Activated T-helper 1 cell treated with anti-CD3 and anti-CD28 coated beads, Interleukin-2, amount 50 U/mL, for 16 hours (primary cell): ENCODE measurements at places on chromosomes 5 and 9.

DNA sequence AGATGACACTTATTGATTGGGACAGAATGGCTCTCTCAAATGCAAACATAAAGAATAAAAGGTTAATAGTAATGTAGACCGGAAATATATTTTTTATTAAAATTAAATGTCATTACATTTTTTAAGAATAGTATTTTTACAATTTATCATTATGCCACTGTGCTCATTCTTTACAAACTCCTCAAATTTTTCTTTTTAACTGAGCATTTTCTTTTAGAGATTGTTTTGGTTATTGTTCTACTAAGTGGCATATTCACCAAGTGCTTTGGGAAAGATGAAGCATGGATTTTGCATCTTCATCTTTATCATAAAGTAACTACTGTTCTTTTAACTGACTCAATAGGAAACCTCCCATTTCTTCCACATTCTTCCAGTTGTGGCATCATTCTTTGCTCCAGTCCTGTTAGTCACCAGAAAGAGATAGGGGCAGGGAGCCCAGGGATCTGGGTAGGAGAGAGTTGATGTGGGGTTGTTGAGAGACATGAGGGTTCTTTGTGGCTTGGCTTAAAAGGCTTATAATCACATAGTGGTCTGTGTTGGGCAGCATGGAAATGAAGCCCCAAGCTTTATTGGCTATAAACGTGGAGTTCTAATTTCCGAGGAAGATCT, 69.8 kb downstream of the SYK start:
- DNase-seq: no peak

- no peak for DNase-seq
These were observed 103.6 kb downstream of the PALM2AKAP2 start for GRCh38 chr9:109883623-109884022.

- no peak for DNase-seq
These were observed 39.3 kb downstream of the NR2F1 start for GRCh38 chr5:93622240-93622885.

DNA sequence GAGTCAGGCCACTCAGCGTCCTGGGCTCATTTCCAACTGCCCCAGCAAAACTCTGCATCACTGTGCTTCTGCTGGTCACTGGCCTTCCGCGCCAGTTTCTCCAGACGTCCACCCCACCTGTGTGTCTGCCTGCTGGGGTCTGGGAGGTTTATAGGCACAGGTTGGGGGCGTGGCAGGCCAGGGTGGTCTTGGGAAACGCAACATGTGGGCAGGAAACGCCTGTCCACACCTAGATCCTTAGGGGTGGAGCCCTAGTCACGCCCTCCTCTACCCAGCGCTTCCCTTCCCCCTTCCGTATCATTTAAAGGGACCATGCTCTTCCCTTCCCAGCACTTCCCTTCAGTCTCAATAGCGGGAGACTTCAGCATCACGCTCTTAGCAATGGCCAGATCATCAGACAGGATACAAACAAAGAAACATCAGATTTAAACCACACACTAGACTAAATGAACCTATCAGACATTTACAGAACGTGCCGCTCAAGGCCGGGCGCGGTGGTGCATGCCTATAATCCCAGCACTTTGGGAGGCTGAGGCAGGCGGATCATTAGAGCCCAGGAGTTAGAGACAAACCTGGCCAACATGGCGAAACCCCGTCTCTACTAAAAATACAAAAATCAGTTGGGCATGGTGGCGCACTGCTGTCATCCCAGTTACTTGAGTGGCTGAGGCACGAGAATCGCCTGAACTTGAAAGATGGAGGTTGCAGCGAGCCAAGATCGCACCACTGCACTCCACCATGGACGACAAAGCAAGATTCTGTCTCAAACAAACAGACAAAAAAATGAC, 11.8 kb upstream of the BTNL9 start:
- DNase-seq: no peak

DNA sequence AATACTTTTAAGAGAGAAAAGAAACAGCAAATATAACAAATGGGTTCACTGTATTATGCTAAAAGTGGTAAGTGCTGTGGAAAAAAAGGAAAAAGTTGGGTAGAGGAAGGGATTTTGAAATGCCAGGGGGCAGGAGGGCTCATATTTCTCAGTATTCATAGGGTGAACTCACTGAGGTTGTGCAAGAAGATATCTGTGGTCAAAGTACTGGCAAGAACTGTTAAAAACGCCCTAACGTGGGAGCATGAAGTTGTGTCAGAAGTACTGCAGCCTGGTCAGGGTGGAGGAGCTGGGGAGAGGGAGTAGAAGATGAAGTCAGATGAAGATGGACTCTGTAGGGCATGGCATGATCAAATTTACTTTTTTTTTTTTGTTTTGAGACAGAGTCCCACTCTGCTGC, 31.2 kb upstream of the SLC28A3 start:
- no peak for DNase-seq

DNA sequence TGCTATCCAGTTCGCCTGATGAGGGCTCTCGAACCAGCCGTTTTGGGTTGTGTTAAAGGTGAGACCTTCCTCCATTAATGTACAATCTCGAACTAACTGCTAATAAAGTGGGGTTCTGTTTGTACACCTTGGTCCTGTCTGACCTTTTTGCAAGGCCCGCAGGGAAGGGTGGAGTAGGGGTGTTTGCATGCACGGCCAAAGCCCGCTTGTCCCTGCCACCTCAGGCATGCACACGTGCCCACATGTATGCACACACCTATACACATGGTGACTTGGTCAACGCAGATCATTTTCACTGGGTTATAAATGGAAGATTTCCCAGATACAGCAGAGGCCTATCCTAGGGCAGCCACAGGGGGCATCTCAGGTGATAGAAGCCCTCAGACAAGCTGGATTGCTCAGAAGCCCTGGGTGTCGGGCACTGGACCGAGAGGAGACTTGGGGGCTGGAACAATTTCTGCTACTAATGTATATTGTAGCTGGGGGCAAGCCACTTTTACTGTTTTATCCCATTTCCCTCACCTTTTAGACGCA, 50.2 kb downstream of the NDST1 start:
- DNase-seq: no peak

DNA sequence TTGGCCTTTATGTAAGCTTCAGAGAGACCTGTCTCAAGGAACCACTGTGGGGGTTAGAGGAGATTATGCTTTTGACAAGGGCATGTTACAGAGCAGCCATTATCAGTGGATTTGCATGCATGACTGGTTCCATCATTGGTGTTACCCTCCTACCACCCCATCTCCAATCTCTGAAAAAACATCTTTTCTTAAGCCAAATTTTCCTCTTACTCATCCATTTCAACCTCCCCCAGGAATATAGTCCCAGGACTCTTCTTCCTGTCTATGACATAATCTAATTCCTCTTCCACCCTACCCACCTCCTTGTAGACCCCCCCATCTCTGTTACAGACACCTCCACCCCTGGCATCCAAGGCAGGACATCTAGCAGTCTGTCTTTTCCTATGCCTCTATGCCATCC, 33.1 kb upstream of the ADRB2 start:
- no peak for DNase-seq

DNA sequence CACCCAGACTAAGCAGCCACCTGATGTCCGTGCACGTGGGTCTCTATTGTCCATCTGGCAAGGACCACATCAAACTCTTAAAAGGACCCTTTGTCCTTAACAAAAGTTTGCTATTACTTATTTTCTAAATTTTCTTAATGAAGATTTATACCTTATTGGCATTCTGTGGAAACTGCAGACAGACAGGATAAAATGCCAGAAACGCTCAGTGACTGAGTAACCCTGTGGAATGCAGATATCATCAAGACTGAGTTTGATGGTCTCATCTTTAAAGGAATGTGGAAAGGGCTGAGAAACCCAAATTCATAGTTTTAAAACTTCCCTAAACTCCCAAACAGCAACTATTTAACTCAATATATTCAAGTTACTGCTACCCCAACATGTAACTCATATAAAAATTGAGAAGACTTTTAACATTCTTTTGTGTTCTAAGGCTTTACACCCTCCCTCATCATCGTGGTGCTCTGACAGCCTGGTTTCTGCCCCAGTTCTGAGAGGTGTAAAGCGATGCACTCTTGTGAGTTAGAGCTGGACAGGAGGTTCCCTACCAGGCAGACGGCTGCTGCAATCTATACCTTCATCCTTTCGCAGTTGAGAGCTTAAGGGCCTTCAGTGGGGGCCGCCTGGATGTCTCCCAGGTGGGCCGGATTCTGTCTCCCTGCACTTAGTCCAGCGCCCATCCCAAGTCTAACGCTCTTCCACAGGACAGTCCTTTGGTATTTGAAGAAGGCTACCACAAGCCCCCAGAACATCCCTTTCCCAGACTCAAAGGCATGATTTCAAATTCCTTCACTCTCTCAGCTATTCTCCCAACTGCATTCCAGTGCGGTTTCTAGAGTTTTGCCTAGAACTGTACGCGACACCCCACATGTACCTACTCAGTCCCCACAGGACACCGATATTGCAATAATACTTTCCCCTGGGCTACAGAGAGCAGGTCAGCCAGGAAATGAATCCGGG, 68.9 kb downstream of the DAP start:
- no peak for DNase-seq

- no peak for DNase-seq
These were observed 71.0 kb upstream of the MELK start for GRCh38 chr9:36501727-36502126.

- no peak for DNase-seq
These were observed 95.1 kb downstream of the TTC39B start for GRCh38 chr9:15211815-15212495.

DNA sequence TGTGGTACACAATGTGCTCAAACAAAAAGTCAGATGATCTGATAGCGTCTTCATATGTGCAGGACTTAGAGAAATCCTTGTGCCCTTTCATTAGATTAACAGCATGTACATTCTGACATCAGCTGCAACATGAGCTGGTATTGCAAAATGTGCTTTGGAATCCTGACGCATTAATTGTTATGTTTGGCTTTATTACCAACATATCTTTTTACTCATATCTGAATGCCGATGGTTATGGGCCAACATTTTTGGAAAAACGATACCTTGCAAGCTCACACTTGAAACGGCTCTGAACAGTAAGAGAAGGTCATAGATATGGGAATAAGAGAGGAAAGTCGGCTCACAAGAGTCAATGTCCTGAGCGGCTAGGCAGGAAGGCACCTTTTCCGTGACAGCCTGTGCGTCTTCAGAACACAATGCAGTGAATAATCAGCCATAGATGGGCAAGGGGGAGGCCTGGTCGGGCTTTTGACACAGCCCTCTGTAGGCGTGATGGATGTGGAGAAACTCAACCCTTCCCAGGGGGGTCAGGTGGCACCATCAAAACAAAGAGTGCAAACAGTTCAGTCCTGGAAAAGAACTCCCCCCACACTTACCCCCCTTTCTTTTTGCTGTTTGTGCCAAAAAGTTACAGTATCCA, 36.4 kb upstream of the GAS1 start:
- no peak for DNase-seq

- DNase-seq: no peak
These were observed 20.3 kb downstream of the NEK6 start for GRCh38 chr9:124278054-124278540.

DNA sequence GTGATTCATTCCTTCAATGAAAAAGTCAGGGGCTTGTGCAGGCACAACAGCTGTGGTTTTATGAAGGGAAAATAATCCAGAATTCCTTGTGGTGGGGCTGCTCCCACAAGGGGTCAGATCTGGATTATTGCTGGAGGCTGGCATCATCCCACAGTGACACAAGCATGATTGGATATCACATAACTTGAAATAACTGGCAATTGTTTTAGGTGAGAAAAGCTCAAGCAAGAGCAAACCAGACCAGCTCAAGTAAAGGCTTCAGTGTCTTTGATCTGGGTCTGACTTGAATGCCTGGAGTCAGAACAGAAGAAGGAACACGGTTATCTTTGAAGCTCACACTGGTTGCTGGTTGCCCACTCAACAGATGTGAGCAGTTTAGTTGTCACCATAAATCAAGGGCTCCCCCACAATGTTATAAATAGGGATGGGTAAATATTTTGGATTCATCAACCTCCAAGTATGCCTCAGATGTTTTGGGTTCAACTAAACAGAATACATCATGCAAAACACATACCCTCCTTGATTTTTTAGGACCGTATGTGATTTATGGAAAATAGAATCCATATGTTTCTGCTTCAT, 3.1 kb upstream of the ZNF474 start:
- DNase-seq: no peak

- DNase-seq: no peak
These were observed 64.9 kb downstream of the SEMA4D start for GRCh38 chr9:89432986-89433530.

DNA sequence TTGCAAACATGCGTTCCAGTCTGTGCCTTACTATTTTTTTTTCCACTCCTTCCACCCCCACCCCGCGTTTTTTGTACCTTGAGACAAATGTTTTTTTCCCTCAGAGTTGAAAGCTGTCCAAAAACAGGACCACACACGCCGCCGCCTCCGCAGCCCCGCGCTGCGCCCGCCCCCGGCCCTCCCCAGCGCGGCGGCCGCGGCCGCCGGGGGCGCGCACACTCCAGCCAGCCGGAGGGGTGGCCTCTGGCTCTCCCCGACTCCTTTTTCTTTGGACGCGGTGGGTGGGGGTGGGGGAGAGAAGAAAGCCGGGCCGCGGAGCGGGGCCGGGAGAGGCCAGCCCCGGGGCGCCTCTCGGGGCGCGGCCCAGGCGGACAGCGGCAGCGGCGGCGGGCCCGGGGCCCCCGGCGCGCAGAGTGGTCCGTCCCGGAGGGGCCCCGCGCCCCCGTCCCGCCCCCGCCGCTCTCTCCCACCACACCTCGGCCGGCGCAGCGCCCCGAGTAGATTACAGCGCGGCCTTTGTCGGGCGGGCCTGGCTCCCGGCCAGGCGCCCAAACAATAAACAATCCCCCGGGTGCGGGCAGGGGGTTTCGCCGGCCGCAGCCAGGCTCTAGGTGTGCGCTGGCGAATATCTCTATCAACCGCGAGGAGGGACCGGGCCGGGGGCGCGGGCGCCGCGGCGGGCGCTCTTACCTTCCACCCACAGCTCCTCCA, 10.9 kb downstream of the PTCH1 start:
- no peak for DNase-seq

DNA sequence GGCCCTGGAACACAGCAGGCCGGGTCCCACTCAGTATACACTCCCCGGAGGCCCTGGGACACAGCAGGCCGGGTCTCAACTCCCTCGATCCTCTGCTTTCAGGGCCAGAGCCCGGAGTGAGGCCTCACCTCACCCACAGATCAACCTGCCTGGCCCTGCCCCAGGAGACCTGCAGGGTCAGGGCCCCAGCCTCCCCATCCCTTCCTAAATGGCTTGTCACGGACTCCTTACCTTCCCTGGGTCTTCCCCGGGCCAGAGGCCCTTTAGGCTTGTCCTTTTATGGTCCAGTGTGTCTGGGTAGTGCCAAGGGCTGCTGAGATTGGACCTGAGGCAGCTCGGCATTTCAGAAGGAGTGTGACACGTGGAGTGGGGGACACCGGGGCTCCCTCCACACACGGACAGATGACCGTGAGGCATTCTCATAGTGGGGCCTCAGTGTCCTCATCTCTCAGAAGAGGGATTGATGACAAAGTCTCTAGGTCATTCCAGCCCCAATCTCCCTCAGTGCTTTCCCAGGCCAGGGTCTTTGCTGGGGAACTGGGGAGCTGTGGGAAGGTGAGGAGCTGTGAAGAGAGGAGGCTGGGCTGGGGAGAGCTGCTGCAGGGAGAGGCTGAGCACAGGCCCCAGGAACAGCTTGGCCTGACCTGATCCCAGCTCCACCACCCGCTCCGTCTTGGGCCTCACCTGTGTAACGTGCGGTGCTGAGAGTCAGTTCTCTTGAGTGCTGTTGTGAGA, 18.0 kb upstream of the PLEKHG4B start:
- no peak for DNase-seq

GRCh38 chr9:18447131-18447530, 26.8 kb upstream of the ADAMTSL1 start:
- no peak for DNase-seq

- no peak for DNase-seq
These were observed 6.4 kb upstream of the ANKRD31 start for GRCh38 chr5:75243100-75243499.

GRCh38 chr5:24385070-24385469, 259.7 kb downstream of the CDH10 start:
- no peak for DNase-seq

- DNase-seq: no peak
These were observed 68.7 kb upstream of the WDR41 start for GRCh38 chr5:77560677-77561263.
